ENCODE measurements at places on chromosomes 2 and 18. TPM values are rescaled to one million over a fixed set of nuclear protein-coding genes. Genes with fewer than 3 reads are reported as not detected.

DNA sequence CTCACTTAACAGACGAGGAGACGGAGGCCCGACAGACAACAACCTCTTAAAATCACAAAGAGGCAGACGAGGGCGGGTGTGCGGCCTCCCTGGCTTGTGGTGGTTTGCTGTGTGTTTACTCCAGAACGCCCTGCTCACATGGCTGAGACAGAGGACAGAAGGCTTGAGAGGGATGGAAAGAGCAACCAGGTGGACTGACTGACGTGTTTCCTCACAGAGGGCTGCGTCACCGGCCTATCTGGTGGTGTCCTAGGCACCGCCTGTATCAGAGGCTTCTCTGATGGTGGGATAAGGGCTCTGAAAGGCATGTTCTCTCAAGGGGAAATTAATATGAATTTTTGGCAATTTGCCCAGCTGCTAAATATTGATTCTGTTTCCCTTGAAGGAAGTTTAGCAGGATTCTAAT is 47.0 kb upstream of the RALBP1 start:
- no peak for DNase-seq

DNA sequence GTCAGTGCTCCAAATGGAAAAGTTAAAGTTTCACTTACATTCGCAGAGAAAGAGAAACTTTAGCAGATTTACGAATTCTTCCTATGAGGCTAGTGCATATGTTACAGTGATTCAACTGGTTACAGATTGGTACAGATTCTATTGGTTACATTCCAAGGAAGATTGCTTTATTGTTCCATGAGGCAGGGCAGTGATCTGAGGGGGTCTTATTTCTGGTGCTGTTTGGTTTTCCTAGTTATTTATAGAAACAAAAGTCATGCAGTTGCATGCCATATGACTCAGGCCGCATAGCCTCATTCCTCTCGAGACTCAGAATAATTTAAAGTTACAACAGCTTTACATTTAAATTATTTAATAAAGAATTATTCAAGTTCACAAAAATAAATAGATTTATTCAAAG is 385.4 kb upstream of the SYT4 start:
- no peak for DNase-seq

The KLF7 gene
- 64.5 TPM for total RNA-seq

The EMILIN1 gene
- 323 TPM for total RNA-seq

- DNase-seq: no peak
Observed at GRCh38 chr2:186129767-186130581, 356.1 kb upstream of the ZC3H15 start.

- no peak for DNase-seq
Observed at GRCh38 chr18:42268186-42268725, 313.2 kb downstream of the PIK3C3 start.

GRCh38 chr2:1607971-1608688 is 136.2 kb downstream of the PXDN start:
- peak; percentile 36 for DNase-seq

The DNAJC5G gene
- total RNA-seq: 0.19 TPM

- DNase-seq: no peak
Observed at GRCh38 chr2:159146996-159147666, 139.4 kb downstream of the WDSUB1 start.

DNA sequence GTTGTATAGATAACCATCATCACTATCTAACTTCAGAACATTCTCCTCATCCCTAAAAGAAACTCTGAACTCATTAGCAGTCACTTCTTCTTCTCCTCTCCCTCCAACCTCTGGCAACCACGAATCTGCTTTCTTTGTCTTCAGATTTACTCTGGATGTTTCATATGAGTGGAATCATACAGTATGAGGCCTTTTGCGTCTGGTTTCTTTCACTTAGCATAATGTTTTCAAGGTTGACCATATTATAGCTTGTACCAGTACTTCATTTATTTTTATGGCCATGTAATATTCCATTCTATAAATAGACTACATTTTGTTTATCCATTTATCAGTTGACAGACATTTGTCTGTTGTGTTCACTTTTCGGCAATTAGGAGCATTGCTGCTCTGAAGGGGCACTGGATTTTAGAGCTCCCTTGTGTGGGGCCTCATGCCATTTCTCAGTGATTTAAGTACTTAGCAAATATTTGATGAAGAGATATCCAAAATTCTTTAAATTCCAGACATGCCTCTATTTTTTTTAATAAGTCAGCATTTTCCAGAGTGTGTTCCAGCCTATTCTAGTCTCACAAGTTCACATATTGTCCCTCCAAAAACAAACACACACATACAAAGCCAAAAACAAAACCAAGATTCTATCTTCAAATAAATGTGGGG is 22.5 kb upstream of the MAP3K20 start:
- no peak for DNase-seq

GRCh38 chr2:219059375-219059724 is 1.4 kb downstream of the IHH start:
- peak; percentile 53 for DNase-seq

The TMEM150A gene
- total RNA-seq: 18.5 TPM

GRCh38 chr2:154142480-154142879 is 270.8 kb downstream of the GALNT13 start:
- no peak for DNase-seq

- no peak for DNase-seq
Observed at GRCh38 chr2:39306626-39307025, 62.9 kb upstream of the CDKL4 start.

The PTPN4 gene
- total RNA-seq: 25.4 TPM

DNA sequence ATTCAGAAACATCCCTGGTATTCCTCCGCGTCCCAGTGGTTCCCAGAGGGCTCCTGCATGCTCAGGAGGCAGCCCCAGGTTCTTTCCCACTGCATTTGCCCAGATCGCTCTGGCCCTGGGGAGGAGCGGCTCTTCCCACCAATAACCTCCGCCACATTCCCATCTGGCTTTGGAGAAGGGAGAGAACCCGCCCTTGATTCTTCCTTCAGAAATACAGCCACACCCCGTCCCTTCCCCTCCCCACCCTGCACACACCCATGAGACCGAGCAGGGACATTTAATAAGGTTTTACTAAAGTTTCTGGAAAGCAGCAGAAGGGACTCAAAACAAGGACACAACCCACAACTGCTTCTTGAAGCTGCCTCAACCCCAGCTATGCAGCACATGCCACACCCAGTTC is 21.9 kb downstream of the ARID5A start:
- no peak for DNase-seq

DNA sequence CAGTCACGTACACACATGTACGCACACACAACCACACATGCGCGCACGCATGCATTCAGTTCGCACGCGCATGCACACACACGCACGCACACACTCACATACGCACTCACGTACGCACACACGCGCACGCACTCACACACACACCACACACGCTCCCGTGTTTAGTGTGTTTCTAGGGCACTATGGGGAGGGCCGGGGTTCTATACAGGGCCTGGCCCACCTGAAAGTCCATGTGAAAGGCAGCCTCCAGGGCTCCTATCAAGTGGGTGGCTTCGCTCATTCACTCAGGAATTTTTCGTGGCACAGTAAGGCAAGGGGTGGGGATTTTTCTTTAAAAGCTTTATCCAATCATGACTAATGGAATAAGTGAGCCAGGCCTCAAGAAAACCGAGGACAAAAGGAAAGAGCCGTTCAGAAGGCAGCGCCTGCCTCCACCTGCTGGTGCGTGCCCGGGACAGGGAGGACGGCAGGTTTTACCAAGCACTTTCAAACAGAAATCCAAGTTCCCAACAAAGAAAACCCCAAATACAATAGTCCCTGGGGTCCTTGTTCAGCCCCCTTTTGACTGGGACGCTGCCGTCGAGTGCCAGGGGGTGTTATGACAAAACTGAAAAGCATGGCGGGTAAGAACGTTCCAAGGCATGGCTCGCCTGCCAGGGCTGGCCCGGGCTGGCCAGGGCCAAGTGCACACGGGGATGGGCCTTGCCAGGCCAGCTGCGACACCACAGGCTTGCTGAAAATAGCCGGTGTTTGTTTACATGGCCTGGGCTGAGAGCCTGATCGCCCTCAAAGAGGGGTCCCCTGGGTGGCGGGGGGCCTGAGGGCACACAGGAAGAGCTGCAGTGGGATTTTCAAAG is 110.0 kb downstream of the HDAC4 start:
- peak; percentile 80 for DNase-seq

The PXDN gene
- total RNA-seq: 75.3 TPM

The REG1B gene
- 0.69 TPM for total RNA-seq

DNA sequence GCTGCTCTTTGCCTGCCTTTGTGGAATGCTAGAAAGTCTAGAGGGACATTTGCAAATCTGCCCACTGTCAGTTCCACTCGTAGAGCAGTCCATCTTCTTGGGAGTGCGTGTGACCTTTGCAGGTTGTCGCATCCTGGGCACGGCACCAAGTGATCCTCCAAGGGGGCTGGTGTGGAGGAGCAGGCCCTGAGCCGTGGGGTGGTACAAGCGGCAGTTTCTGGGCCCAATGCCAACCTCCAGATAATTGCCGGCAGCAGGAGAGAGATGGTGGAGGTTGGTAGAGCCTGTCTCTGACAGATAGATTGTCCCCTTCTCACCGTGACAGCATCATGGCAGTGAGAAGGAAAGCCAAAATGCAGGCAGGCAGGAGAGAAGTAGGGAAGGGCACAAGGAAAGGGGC is 150.7 kb upstream of the SLC14A2 start:
- DNase-seq: no peak

DNA sequence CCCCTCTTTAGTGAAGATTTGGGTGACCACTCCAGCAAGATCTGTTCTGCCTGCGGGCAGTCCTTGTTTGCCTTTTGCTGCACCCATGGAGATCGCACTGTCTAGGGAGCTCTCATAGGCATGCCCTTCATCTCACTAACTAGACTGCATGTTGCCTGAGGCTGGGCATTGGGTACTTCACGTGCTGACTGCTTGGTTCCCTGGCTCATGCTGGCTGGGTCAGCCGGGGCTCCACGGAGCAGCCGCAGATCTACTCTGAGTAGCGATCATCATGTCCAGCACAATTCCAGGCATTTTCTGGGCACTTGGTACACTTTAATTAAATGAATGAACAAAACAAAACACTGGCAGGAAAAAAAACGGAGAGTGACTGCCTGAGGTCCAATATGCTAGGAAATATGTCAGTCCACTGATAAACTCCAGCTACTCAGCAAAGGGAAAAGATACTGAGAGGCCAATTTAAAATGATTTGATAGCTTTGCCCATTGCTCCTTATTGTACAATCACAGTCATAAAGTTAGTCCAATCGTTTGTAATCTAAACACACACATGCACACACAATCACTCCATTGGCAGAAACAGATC is 220.3 kb downstream of the C1D start:
- DNase-seq: no peak

DNA sequence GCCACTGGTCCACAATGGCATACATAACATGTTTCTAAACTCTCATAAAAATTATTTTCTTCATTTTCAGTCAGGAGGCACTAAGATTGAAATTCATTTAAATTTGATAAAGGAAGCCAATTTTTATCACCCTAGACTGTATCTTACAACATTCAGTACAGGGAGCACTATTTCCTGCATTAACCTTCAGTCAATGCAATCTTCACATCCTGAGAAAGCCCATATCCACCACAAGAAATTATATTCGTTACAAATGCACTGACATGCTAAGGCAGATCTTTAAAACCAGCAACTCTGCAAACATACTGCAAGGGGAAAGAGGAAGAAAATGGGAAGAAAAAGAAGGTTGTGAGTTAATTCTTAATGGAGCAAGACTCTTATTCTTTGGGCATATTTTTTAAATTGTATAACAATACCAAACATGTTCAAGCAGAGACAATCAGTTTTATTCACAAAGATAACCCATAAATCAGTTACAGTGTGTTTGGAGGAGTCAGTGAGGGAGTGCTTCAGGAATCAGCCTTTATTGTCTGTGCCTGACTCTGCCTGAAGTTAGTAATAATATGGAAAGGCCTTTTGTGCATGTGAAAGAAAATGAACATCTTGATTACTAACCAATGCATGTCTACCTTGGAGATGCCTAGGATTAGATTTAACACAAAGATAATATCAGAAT is 370.1 kb downstream of the FBXO15 start:
- DNase-seq: no peak

The PRKAG3 gene
- total RNA-seq: not detected

GRCh38 chr2:120343433-120344105 is 2.4 kb upstream of the INHBB start:
- DNase-seq: peak; percentile 95

The PASK gene
- total RNA-seq: 2.3 TPM

DNA sequence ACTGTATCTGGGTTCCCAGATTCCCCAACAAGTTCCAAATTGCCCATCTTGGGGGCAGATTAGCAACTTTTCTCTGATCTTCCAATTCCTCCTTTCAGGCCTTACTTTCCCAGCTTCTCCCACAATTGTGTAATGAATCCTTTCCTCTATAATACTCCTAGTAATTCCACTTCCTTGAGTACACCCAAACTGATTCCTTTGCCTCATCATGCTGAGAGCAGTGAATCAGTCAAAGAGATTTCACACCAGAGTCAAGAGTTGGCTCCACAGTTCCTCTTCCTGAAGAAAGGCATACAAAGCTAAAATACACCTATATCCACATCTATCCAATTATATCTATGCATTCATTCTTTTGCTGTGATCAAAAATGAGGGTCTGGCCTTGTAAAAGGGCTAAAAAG is 28.6 kb upstream of the DAPL1 start:
- no peak for DNase-seq

The MTERF4 gene
- 17.1 TPM for total RNA-seq

The RSAD2 gene
- total RNA-seq: 3.8 TPM

GRCh38 chr18:9184998-9185613 is 48.5 kb downstream of the ANKRD12 start:
- DNase-seq: no peak

The GREB1L gene
- 1.0 TPM for total RNA-seq

GRCh38 chr2:19932928-19933327 is 31.1 kb upstream of the TTC32 start:
- DNase-seq: no peak

- peak; percentile 79 for DNase-seq
Observed at GRCh38 chr2:70995426-70995729, 705 bp upstream of the TEX261 start.

DNA sequence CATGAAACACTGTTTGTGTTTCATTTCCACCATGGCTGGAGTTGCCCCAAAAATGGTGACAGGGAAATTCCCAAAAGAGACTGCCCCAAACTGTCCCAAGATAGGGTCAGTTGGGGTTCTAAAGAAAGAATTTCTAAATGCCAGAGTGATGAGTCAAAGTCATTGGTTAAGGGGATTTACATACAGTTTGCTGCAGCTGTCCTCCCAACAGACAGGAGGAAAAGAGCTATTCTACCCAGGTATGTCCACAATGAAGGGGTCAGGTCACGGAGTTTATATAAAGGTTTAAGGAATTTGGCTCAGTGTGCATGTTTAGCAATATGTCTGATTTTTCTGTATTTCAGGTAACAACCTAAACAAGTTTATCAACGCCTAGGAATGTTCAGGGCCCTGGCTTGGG is 344.1 kb downstream of the TDRD15 start:
- no peak for DNase-seq

All from posterior vena cava (tissue), 2 donors.